ENCODE measurements at places on chromosomes 12 and 14.

DNA sequence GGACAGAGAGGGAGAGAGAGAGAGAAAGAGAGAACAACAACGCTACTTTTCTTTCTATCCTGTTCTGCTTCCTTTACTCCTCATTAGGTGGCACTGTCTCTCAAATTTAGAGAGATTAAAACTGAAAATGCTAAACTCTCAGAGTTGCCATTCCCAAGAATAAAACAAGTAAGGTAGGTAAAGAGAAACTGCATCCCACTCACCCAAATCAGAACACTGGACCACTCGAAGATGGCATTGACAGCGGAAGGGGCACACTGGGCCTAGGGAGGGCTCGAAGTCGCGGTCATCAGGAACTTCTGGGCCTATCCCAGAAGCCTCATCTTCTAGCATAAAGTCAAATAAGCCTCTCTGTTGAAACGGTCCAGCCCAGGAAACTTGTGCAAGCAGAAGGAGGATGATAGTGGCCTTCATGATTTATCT lies 4.5 kb downstream of the DCN start:
- H3K36me3 ChIP-seq, result no peaks in the 10 kb centered on the region
- H3K4me1 ChIP-seq, result peaks cover 10% of the 10 kb centered on the region
- no peak overlapping the region for H3K4me3 ChIP-seq
- peak; percentile 51 for DNase-seq

- no peak overlapping the region for H3K4me3 ChIP-seq
- no peaks in the 10 kb centered on the region for H3K27me3 ChIP-seq
- no peak overlapping the region for H3K27ac ChIP-seq
- DNase-seq, result no peak
Measured at GRCh38 chr14:58138031-58138713, 13.8 kb downstream of the ARMH4 start.

- DNase-seq, result no peak
- no peak overlapping the region for H3K4me3 ChIP-seq
- no peaks in the 10 kb centered on the region for H3K27me3 ChIP-seq
- H3K4me1 ChIP-seq, result peaks cover 2% of the 10 kb centered on the region
Measured at GRCh38 chr12:116955382-116956021, 44.8 kb downstream of the FBXW8 start.

DNA sequence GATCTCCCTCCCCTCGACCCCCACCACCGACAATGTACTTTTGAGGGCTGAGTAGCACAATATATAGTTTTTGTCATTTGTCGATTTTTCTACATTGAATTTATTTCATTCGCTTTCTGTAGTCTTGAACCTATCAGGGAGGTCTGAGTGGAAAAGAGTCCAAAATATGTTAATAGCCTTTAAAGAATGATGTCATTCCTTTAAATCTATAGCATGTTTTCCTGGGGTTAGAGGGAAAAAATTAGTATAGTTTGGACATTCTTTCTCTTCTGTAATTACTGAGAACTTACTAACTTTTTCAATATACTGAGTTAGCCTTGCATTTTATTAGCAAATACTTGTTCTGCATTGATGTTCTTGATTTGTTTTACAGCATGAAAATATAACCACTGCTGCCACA lies 55.9 kb downstream of the ARL1 start:
- no peaks in the 10 kb centered on the region for H3K27me3 ChIP-seq

DNA sequence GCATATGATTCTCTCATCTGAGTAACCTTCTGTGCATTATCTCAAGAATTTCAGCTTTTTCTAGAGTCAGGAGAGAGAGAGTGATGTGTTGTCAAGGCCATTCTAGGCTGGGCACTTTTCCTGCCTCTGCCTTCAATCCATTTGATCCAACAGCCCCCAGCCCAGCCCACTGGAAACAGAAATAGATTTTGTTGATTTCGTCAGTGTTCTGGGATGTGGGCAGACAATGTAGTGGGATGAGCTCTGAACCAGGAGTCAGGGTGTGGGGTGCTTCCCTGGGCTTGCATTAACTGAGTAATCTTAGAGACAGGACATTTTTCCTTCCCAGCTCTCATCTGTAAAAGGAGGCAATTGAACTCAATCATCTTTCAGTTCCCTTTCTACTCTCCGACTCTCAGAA lies 42.5 kb upstream of the RPH3A start:
- no peak for DNase-seq
- no peaks in the 10 kb centered on the region for H3K27me3 ChIP-seq
- H3K27ac ChIP-seq, result no peak overlapping the region
- no peaks in the 10 kb centered on the region for H3K4me1 ChIP-seq

- no peak overlapping the region for H3K27ac ChIP-seq
- no peaks in the 10 kb centered on the region for H3K27me3 ChIP-seq
Measured at GRCh38 chr14:59543873-59544272, 32.7 kb downstream of the CCDC175 start.

Data from endothelial cell of umbilical vein (primary cell).